Activated naive CD8-positive, alpha-beta T cell treated with anti-CD3 and anti-CD28 coated beads, Interleukin-2, amount 10 ng/mL, durations not matched to agents 7 days and 5 days (primary cell): ENCODE measurements at places on chromosomes 13 and 19.

GRCh38 chr19:46974181-46974580, 45.5 kb upstream of the NPAS1 start:
- DNase-seq = no peak

- no peak for DNase-seq
These were observed 256.0 kb downstream of the UQCRFS1 start for GRCh38 chr19:28956961-28957360.

DNA sequence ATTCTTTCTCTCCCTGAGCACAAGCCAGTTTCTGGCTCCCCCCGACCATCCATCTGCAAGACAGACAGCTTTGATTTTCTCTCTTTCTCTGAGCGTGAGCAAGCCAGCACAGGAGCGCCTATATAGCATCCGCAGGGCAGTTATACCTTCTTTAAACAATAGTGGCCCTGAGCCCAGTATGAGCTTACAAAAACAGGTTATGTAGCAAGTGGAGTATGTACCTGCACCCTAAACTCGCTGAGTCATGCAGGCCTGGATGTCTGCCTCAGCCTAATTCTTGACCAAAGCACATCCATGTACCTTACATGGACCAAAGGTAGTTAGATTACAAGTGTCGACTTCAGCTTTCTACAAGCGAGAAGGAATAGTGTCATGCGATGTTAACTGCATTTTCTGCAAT, 61.7 kb downstream of the RAP2A start:
- DNase-seq = no peak

DNA sequence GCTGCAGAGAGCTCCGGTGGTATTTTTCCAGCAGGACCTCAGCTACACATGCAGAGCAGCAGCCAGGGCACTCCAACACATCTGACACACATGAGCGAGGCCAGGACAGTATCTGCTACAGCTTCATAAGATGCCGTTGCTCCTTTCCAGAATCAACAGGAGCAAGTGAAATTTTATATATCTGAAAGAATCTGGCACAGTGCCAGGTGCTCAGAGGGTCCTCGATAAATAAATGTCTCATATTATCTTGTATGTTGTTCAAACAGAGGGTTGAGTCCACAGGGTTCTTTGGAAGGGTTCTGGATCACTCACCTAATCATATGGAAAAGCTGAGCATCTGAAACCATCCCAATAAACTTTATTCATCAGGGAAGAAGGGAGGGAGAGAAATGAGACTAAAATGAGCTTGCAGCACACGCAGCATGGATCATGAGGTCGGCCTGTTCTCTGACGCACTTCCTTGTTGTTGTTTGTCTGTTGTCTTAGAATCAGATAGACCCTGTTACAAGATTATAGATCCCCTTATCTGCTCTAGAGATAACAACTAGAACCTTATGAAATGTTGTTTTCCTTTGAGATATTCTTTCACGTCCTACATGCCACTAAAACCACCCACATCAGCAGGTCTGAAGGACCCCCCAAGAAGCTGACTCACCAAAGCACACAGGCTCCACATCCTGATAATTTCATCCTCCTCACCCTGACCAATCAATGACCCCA, 3.2 kb upstream of the METTL21C start:
- no peak for DNase-seq

GRCh38 chr13:46516599-46517338, 36.2 kb upstream of the LRCH1 start:
- DNase-seq = no peak

GRCh38 chr19:917323-918151, at the start of gene KISS1R:
Gene KISS1R (plus strand): TSS chr19:917333. CDS start chr19:917503, 170 bp downstream.
- DNase-seq = peak; percentile 75

DNA sequence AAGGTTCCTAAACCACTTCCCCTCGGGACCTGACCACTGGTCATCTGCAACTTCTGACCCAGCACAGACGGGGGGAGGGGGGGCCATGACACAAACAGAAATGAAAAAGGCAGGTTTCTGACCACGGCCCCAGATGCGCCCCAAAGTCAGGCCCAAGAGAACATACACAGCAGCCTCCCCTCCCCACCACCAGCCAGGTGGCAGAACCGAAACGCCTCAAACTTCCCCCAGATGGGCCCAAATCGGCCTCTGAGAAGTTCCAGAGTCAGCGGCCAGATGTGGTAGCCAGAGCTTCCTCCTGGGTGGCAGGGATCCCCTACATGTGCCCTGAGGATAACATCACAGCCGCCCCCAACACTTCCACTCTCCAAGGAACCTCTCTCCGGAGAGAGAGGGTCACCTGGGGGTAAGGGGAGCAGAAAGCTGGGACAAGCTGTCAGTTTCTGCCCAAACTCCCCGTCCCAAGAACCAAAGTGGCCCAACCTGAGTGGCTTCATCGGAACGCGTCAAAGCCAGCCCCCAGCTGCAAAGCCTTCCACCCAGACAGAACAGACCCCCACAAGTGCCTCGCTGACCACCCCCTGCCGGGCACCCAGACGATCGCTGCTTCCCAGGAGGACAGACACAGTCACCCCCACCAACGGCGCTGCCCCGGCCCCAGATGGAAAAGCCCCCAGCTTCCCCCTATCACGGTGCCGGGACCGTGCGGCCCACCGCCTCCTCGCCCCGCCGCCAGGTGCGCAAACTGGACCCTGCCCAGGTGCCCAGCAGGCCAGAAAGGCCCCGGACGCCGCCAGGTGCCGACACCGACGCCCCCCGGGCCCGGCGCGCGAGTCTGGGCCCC, 800 bp downstream of the ELL start:
- no peak for DNase-seq

GRCh38 chr19:38667661-38668171, 20.3 kb downstream of the ACTN4 start:
- no peak for DNase-seq

DNA sequence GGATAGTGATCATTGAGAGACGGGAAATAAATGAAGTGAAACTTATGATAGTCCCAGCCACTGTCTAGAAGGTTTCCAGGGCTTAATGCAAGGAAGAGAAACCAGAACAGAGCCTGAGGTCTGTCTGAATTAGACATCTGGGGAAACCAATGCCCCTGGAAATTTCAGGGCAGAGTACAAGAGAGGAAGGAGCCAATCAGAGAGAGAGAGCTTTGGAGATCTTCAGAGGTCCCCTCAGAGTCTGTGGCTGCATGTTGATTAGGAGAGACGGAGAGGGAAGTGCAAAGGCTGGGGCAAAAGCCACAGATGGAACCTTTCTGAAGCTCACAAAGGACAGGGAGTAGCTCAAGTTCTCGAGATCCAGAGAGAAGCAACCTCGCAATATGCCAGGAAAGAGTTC, 378.0 kb downstream of the DNAJC15 start:
- DNase-seq = no peak

- no peak for DNase-seq
These were observed 18.5 kb downstream of the UGGT2 start for GRCh38 chr13:96034662-96035061.

- no peak for DNase-seq
These were observed 62.4 kb upstream of the GJB6 start for GRCh38 chr13:20294497-20294896.

- no peak for DNase-seq
These were observed 85.3 kb downstream of the KCTD12 start for GRCh38 chr13:76800943-76801342.

DNA sequence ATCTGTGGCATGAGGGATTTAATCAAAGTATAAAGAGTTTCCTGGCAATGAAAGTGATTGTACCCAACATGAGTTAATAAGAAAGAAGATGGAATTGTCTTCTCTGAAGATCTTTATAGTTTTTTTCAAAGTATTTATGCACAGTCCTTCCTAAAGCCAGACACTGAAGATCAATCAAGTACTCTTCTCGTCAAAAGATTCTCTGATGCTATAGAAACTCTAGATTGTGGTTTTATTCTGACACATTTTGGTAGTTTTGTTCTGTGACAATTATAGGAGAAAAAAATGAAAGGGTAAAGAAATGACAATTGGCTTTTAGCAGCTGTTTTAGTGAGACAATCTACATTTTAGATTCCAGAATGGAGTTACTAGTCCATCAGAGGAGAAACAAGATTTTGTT, 10.4 kb upstream of the ENOX1 start:
- DNase-seq = no peak

- DNase-seq = no peak
These were observed 2.2 kb downstream of the HIF3A start for GRCh38 chr19:46299004-46299509.
